GDM1 (cell line): ENCODE measurements at places on chromosomes 16 and 17.

- no peak for DNase-seq
Measured at GRCh38 chr17:79798299-79799173, 1.7 kb upstream of the CBX8 start.

- DNase-seq: no peak
Measured at GRCh38 chr16:526181-527014, 1.1 kb upstream of the CAPN15 start.

GRCh38 chr17:32111141-32111771 lies 31.0 kb upstream of the RHOT1 start:
- DNase-seq: no peak

GRCh38 chr16:48112600-48112999 lies 43.2 kb downstream of the ABCC12 start:
- DNase-seq: no peak

- DNase-seq: no peak
Measured at GRCh38 chr16:68345958-68346635, 35.3 kb downstream of the PRMT7 start.

DNA sequence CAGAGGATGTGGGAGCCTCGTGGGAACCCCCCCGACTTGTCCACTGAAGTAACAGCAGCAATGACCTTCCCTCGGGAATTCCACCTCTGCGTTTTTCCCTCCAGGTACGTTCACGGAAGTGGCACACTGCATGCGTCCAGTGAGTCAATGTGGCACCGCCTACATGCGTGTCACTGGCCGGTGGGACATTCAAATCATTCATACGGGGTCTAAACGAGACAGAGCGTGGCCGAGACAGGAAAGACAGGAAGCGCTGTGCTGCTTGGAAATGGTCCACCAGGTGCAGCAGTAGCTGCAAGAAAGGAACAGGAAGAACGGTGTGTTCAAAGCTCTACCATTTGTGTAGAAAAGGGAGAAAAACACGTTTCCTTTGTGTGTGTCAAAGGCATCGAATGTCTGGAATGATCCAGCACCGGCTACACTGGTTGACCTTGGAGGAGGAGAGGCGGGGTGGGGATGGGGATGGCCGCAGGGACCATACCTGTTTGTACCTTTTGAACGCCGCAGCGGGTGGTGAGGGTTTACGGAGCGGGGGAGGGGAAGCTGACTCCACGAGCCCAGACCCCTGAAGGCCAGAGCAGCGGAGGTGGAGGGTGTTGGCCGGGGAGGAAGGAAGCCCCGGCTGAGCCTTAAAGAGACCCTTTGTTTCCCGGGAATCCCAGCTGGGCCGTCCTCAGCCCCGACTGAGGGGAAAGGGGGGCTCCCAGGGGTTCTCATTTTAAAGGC lies 1.7 kb upstream of the PGAP6 start:
- DNase-seq: no peak

DNA sequence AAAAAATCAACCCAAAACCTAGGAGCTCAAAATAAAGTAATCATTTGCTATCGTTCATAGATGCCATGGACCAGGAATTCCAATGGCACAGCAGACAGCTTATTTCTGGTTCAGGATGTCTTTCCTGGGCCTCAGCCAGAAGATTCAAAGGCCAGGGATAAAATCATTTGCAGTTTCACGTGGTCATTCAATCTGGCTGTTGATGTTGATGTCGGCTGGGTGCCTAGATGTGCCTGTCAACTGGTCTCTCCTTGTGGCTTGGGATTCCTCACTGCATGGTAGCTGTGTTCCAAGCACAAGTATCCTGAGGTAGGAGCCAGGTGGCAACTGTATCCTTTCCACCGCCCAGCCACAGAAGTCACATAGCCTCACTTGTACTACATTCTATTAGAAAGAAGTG lies 10.7 kb upstream of the EPX start:
- no peak for DNase-seq

DNA sequence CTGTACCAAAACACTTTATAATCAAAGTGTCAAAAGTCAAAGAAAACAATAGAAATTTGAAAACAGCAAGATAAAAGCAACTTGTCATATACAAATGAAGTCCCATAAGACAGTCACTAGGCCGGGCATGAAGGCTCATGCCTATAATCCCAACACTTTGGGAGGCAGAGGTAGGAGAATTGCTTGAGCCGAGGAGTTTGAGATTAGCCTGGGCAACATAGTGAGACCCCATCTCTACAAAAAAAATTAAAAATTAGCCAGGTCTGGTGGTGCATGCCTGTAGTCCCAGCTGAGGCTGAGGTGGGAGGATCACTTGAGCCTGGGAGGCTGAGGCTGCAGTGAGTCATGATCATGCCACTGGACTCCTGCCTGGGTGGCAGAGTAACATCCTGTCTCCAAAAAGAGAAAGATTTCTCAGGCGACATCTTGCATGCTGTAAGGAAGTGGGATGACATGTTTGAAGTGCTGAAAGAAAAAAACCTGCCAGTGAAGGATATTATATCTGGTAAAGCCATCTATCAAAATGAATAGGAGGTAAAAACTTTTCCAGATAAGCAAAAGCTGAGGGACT lies 98.7 kb upstream of the NACA2 start:
- DNase-seq: no peak

DNA sequence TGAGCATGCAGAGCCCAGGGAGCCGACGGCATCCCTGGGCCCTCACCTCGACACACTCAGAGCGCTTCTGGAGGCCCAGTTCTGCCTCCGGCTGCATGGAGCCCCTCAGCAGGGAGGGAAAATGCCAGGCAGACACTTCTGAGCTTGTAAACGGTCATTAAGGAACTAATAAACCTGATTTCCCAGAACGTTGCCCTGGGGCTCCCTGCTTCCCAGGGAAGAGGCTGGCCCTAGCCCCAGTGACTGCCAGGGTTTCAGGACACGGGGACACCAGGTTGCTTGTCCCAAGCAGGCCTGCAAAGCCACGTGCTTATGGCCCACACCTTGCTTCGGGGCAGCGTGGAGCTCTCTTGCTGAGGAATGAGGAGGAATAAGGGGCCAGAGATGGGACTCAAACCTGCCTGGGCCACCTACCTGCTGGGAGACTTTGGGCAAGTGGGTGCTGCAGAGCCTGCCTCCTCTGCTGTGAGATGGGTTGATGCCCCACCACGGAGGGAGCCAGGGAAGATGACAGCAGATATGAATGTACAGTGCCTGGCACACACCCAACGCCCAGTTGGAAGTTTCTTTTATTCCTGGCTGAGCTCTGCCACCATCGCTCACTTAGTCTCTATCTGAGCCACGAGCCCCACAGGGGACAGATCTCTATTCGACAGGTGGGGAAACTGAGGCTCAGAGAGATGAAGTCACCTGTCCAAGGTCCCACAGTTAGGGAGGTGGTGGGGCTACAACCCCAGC lies 5.4 kb downstream of the RHBDF2 start:
- no peak for DNase-seq

- DNase-seq: no peak
Measured at GRCh38 chr16:72604375-72604774, 432.4 kb upstream of the PMFBP1 start.

GRCh38 chr17:55741356-55741700 lies 9.5 kb upstream of the PCTP start:
- no peak for DNase-seq

DNA sequence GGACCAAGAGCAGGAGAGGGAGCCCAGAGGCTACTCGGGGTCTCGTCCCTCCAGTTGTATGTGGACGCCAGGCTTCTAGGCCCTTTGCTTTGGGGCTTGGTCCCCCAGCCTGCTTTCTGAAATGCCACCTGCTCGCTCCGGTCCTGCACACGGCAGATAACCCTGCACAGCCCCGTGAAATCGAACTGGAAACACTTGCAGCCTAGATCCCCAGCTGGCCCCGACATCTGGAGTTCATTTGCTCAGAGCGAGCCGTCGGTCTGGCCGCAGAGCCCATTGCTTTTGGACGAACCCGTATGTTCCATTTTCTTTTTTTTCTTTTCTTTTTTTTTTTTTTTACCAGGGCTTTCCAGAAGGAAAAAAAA lies 22.9 kb downstream of the C1QTNF1 start:
- DNase-seq: no peak

DNA sequence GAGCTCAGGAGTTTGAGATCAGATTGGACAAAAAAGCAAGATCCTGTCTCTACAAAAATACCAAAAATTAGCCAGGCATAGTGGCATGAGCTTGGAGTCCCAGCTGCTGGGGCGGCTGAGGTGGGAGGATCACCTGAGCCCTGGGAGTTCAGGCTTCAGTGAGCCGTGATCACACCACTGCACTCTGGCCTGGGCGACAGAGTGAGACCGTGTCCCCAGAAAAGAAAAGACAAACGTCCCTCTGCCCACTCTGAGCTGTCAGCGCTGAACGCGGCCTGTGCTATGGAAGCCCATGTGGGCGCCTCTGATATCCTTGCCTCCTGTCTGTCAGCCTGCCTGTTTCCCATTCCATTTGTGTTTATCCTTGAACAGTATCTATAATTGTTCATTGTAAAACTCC lies 50.7 kb downstream of the FOXK2 start:
- DNase-seq: no peak

GRCh38 chr16:85984947-85985451 lies 86.0 kb downstream of the IRF8 start:
- no peak for DNase-seq
